ENCODE measurements at places on chromosomes 4 and X.

GRCh38 chrX:94830717-94831116 lies 1156.7 kb downstream of the FAM133A start:
- H3K4me1 ChIP-seq, result no peaks in the 10 kb centered on the region
- no peak for DNase-seq
- no peaks in the 10 kb centered on the region for H3K36me3 ChIP-seq
- no peak overlapping the region for H3K27ac ChIP-seq
- no peaks in the 10 kb centered on the region for H3K27me3 ChIP-seq

- H3K4me1 ChIP-seq, result no peaks in the 10 kb centered on the region
- H3K27ac ChIP-seq, result no peak overlapping the region
- H3K4me3 ChIP-seq, result no peak overlapping the region
- H3K36me3 ChIP-seq, result no peaks in the 10 kb centered on the region
Observed at GRCh38 chrX:34562006-34562405, 95.1 kb downstream of the TMEM47 start.

DNA sequence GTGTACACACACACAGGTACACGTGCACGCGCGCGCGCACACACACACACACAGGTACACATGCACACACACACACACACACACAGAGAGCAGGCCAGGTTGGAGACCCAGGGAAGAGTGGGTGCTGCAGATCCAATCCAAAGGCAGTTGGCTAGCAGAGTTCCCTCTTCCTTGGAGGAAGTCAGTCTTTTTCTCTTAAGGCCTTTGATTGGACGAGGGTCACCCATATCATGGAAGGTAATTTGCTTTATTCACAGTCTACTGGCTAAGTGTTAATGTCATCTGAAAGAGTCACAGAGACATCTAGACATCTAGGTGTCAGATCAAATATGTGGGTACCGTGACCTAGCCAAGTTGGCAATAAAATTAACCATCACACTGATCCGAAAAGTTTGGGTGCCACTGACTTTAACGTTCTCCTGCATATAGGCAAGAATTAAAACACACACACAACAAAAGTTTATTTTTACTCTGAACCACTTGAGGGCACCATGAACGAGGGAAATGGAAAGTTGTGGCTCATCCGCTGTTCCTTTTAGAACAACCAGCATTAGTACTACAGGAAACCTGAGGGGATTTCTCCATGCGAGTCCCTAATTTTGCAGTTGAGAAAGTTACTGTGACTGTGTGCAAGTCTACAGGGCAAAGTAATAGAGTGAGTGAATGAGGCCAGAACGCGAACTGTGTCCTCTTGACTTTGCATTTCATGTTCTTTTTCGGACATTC lies 66.0 kb upstream of the STOX2 start:
- H3K4me1 ChIP-seq, result no peaks in the 10 kb centered on the region
- no peak overlapping the region for H3K27ac ChIP-seq
- H3K27me3 ChIP-seq, result no peaks in the 10 kb centered on the region
- no peak overlapping the region for H3K4me3 ChIP-seq
- no peaks in the 10 kb centered on the region for H3K36me3 ChIP-seq
- DNase-seq, result no peak

DNA sequence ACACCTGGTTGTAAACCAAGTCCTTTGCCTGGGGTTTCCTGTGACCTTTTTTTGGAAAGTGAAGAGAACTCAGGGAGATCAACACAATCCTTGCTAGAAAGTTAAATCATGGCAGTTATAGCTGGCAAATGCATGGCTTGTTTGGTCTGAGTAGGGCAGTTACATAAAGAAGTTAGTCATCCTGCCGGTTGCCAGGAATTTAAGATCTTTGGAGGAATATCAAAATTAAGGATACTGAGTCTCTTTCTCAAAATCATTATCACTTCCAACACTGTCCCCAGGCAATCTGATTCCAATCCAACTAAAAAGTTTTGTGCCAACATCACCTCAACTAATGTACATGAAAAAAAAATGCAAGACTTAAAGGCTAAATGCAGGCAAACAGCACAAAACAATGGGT lies 40.3 kb downstream of the C4orf54 start:
- no peaks in the 10 kb centered on the region for H3K36me3 ChIP-seq
- DNase-seq, result no peak
- no peak overlapping the region for H3K27ac ChIP-seq
- no peaks in the 10 kb centered on the region for H3K4me1 ChIP-seq
- H3K27me3 ChIP-seq, result peaks cover 2% of the 10 kb centered on the region

DNA sequence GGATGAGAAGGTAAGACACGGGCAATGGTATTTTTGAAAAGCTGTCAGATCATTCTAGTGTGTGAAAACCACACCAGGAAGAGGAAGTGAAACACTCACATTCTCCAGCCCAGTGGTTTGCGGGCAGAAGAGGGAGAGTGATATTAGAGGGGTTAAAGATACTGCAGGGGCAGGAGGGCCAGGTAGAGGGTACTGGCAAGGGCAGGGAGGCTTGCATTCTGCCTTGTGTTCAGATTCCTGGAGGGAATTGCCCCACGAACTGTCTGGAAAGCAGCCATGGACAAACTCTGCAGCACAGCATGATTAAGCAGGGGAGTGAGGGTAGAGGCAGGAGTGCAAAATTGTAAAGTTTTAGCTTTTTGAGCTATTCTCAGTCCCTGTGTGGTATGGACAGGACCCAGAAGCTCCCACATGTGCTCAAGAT lies 30.9 kb downstream of the NIPAL1 start:
- H3K36me3 ChIP-seq, result no peaks in the 10 kb centered on the region
- H3K27me3 ChIP-seq, result no peaks in the 10 kb centered on the region
- no peak overlapping the region for H3K27ac ChIP-seq
- peaks cover 31% of the 10 kb centered on the region for H3K4me1 ChIP-seq
- peak; percentile 26 for DNase-seq
- peak overlapping the region; percentile 29 for H3K4me3 ChIP-seq

GRCh38 chrX:24294619-24295018 lies 19.2 kb downstream of the SUPT20HL2 start:
- no peaks in the 10 kb centered on the region for H3K36me3 ChIP-seq
- no peak overlapping the region for H3K4me3 ChIP-seq
- no peak overlapping the region for H3K27ac ChIP-seq
- H3K4me1 ChIP-seq, result no peaks in the 10 kb centered on the region
- no peaks in the 10 kb centered on the region for H3K27me3 ChIP-seq

DNA sequence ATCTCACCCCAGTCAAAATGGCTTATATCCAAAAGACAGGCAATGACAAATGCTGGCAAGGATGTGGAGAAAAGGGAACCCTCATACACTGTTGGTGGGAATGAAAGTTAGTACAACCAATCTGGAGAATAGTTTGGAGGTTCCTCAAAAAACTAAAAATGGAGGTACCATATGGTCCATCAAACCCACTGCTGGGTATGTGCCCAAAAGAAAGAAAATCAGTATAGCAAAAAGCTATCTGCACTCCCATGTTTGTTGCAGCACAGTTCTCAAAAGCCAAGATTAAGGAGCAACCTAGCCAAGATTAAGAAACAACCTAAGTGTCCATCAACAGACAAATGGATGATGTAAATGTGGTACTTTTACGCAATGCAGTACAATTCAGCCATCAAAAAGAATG lies 70.7 kb downstream of the DCAF12L1 start:
- no peaks in the 10 kb centered on the region for H3K27me3 ChIP-seq
- H3K4me3 ChIP-seq, result no peak overlapping the region
- H3K36me3 ChIP-seq, result no peaks in the 10 kb centered on the region
- H3K4me1 ChIP-seq, result no peaks in the 10 kb centered on the region
- DNase-seq, result no peak

- no peaks in the 10 kb centered on the region for H3K36me3 ChIP-seq
- H3K27me3 ChIP-seq, result peaks cover 3% of the 10 kb centered on the region
- H3K4me3 ChIP-seq, result no peak overlapping the region
- H3K27ac ChIP-seq, result no peak overlapping the region
- no peaks in the 10 kb centered on the region for H3K4me1 ChIP-seq
Observed at GRCh38 chrX:153304988-153305736, 16.4 kb downstream of the PNMA6F start.

DNA sequence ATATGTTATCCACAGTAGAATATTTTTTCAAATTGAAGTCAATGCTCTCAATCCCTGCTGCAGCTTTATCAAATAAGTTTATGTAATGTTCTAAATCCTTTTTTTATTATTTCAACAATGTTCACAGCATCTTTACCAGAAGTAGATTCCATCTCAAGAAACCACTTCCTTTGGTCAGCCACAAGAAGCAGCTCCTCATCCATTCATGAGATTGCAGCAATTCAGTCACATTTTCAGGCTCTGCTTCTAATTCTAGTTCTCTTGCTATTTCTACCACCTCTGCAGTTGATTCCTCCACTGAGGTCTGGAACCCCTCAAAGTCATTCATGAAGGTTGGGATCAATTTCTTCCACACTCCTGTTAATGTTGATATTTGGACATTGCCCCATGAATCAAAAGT lies 2301.3 kb upstream of the TENM3 start:
- H3K27ac ChIP-seq, result no peak overlapping the region
- no peaks in the 10 kb centered on the region for H3K27me3 ChIP-seq
- no peak for DNase-seq
- H3K36me3 ChIP-seq, result no peaks in the 10 kb centered on the region
- no peaks in the 10 kb centered on the region for H3K4me1 ChIP-seq

GRCh38 chr4:71232056-71232430 lies 106.8 kb upstream of the SLC4A4 start:
- no peaks in the 10 kb centered on the region for H3K36me3 ChIP-seq
- H3K27me3 ChIP-seq, result no peaks in the 10 kb centered on the region
- H3K4me3 ChIP-seq, result no peak overlapping the region
- no peak overlapping the region for H3K27ac ChIP-seq
- no peak for DNase-seq

DNA sequence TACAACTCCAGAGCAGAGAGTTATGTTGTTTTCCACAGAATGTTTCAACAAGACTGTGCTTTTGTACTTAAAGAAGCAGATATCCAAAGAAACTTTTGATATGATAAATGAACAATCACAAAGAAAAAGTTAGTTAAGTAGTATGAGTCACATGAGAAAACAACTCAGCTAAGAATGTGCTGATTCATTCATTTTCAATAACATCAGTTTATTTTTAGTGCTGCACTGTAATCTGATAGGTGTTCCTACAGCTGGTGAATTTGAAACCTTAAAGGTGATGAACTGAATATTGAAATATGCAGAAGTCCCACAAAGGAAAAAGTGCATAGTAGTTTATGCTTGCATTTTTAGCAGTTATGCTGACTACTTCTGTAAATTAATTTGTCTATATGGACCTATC lies 180.3 kb upstream of the TENM3 start:
- no peak overlapping the region for H3K4me3 ChIP-seq
- H3K27ac ChIP-seq, result no peak overlapping the region
- H3K4me1 ChIP-seq, result no peaks in the 10 kb centered on the region

DNA sequence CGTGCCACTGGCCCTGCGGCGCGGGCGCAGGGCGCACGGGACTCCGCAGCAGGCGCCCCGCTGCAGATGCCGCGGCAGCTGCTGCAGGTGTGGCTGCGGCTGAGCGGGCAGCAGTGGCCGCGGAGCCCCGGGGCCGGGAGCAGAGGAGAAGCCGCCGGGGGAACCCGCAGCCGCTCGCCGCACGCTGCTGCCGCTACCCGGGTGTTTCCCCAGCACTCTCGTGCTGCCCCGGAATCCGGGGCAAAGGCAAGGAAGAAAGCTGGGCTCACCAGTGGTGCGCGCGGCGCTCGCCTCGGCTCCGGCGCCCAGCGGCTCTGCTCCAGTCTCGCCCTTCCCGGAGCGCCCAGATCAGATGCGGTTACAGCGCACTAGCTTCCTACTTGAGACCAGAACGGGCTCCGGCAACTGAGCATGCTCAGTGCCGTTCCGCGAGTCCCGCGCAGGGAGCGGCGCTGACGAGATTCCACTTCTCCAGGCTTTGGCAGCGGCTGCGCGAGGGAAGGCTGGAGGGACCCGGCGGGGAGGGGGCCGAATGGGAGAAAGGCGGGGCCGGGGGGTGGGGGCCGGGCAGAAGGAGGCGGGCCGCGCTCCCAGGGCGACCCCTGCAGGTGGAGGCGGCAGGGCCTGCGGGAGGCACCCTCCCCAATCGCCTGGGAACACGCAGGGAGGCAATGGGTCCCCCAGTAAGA lies at the start of gene APBB2:
APBB2 (minus strand) TSS at position 407 of the 689 bp plus-strand sequence. CDS start 181,288 bp downstream, outside the sequence.
- peaks cover 43% of the 10 kb centered on the region for H3K27me3 ChIP-seq
- peak within 1 kb of the TSS; percentile 35 for H3K4me3 ChIP-seq
- H3K27ac ChIP-seq, result no peak within 1 kb of the TSS
- H3K4me1 ChIP-seq, result peaks cover 4% of the 10 kb centered on the region

GRCh38 chr4:17664755-17665154 lies 50.3 kb downstream of the MED28 start:
- no peak overlapping the region for H3K27ac ChIP-seq
- H3K4me3 ChIP-seq, result no peak overlapping the region
- H3K4me1 ChIP-seq, result no peaks in the 10 kb centered on the region
- no peak for DNase-seq
- no peaks in the 10 kb centered on the region for H3K27me3 ChIP-seq

GRCh38 chrX:149490100-149490499 lies 15.0 kb downstream of the IDS start:
- H3K27me3 ChIP-seq, result no peaks in the 10 kb centered on the region
- no peak overlapping the region for H3K27ac ChIP-seq
- no peak for DNase-seq

DNA sequence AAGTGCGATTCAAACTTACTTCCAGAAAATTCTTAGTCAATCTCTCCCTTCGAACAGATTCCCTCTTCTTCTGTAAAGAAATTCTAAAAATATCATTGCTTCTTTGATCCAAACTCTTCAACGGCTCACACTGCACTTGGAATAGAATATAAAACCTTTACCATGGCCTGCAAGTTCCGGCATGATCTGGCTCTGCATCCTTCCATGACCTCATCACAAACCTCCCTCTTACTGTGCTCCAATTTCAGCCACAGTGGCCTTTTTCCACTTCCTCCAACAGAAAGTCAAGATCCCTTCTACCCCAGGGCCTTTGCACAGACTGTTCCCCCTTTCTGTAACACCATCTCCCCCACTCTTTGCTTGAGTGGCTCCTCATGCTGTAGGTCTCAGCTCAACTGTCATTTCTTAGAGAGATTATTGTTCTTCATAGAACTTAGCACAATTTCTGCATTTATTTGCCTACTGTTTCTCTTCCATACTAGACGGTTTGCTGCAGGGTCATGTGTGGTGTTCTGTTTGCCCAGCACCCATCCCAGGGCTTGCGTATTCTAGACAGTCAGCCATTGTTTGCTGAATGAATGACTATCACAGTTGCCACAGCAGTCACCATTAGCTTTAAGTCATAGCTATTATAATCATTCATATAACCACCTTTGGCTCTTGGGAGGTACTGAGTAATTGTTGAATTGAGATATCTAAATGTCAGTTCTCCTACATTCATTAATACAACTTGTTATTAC lies 1.9 kb upstream of the STOX2 start:
- no peak overlapping the region for H3K4me3 ChIP-seq
- H3K36me3 ChIP-seq, result no peaks in the 10 kb centered on the region
- no peak for DNase-seq
- H3K4me1 ChIP-seq, result peaks cover 19% of the 10 kb centered on the region
- H3K27ac ChIP-seq, result no peak overlapping the region

DNA sequence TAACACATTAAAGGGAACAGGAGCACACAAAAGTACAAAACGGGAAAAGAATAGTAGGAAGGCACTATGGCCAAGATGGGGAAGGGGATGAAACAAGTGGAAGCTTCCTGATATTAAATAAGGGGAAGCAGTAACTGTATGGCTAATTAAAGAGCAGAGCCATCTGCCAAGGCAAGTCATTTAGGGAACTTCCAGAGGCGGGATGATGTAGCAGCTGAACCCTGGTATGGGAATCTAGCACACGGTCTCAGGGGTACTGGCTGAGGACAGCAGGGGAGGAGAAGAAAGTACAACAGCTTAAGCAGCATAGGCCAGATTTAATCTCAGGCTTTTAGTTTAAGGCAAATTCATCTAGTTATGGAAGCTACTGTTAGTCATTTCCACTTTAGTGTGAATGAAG lies 59.1 kb downstream of the IGFBP7 start:
- no peak overlapping the region for H3K4me3 ChIP-seq
- H3K27ac ChIP-seq, result no peak overlapping the region
- no peak for DNase-seq
- peaks cover 21% of the 10 kb centered on the region for H3K27me3 ChIP-seq

- H3K4me3 ChIP-seq, result no peak overlapping the region
- no peaks in the 10 kb centered on the region for H3K27me3 ChIP-seq
- H3K4me1 ChIP-seq, result no peaks in the 10 kb centered on the region
- H3K27ac ChIP-seq, result no peak overlapping the region
Observed at GRCh38 chr4:174467107-174467506, 55.2 kb downstream of the HPGD start.
